ENCODE measurements at places on chromosomes 6 and 20.

DNA sequence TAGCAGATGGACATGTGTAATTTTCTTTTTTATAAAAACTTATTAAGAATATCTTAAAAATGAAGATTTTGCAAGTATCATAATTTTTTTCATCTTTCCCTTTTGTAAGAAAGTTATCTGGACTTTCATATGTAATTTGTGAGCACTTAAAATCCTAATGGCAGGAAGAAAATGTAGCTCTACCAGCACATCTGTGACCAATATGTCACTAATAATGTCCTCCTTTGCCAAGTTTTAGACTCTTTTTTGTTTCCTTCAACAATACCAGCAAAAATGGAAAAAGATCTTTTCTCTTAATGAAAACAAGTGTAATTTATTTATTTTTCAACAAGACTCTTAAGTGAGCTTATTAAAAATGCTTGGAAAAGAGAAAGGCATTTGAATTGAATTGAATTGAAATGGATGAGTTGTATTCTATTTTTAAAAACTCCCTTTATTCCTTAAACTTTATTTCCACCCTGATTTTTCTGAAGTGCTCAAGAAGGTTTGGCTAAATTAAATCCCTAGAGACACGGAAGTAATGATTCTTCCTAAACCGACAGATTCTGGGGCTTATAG, 110.7 kb downstream of the KIF6 start:
- no peak for DNase-seq

DNA sequence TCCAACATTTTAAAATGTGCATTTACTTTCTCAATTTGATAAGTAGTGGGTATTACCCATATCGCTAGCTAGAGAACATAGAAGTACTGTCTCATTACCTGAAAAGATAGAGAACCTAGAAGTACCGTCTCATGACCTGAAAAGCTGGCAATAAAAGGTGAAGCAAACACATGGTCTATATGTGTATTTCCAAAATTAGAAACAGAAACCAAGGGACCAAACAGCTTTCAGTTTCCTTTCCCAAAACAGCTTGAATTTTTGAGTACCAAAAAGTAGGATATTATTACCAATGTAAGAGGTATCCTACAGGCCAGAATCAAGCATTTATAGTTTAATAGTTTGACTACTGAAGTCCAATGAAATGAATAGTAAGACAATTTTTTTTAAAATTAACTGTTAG, 77.2 kb downstream of the KIF13A start:
- no peak for DNase-seq

DNA sequence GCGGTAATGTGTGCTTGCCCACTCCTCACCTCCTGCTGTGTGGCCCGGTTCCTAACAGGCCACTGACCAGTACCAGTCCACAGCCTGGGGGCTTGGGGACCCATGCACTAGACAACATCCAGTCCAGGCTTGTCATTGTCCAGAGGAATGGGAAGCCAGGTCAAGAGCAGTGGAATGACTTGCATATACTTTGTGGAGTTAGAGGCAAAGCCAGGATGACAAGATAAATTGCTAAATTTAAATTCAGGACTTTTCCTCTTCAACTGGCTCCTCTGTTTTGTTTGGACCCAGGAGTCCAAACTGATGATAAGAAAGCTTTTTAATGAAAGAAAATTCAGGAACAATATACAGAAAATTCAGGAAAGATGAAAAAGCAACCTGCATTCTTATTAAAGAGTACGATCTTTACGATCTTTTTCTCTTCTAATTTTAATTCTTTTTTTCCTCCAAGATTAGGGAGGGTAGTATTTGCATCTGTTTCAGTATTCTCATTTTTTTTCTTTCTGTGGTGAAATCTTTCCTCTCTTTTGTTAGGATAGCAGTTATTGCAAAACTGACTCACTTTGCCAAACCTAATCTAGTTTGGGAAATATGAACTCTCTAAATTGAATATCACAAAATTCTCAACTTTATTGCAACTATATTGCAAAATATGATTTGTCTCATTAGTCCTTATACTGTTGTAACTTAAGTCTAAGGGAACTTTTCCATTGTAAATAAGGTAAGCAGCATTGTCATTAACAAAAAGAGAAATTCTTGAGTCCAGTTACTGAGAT, 48.2 kb downstream of the DCBLD1 start:
- no peak for DNase-seq

DNA sequence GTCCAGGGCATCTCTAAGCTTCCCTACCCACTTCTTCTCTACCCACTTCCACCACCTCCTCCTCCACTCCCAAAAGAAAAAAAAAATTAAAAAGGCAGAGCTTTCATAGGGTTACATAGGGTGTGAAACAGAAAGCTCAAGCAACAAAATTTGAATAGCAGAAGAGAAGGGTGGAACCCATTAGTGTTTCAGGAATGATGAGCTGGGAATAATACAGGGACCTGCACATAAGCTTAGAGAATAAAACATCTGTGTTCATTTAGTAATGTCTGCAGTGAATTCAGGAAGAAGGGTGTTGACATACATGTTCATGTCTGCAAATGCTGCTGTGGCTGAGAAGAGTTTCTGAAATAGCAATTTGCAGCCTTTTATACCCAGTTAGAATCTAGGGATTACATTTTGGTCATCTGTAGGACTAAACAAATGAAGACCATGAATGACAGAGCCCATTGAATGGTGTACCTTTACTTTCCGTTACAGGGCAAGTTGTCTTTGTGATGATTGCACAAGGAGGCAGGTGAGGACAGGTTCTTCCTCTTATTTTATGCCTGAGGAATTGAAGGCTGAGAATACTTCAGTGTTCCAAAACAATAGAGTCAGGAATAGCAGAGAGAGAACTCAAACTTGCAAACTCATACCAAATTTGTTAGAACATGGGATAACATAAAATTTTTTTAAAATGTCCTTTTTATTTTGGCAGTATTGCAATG, 975.1 kb downstream of the TFAP2A start:
- no peak for DNase-seq

DNA sequence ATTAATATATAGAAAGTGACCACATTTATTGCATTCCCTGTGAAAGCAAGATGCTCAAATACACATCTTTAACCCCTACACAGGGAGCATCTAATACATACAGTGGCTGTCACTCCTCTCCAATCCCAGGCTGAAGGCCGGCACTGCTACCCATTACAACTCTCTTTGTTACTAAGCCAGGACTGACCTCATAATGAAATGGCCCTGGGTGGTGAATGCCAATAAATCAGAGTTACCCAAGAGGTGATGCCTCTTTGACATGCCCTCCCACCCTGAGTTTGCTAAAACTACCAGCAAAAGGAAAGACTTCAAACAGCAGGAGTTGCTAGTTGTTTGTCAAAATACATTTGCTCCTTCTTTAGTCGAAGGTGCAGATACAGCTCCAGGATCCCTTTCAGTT, 214.2 kb downstream of the FOXA2 start:
- DNase-seq, result no peak

- DNase-seq, result peak; percentile 41
Observed at GRCh38 chr6:146578054-146578453, 20.7 kb upstream of the ADGB start.

DNA sequence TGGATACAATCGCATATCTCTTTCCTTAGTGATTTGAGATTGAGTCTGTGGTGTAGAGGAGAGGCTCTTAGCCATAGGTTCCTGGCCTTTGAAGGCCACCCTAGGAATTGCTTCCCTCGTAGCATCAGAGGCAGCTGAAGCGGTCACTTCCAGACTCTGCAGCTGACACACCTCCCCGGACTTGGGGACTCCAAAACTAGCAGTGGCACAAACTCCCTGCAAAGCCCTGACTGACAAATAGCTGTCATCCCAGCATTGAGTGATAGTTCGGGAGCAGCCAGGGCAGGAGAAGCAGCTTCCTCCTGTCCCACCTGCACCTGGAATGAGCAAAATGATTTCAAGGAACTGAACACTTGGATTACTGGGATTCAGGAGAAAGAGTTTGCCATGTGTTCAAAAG, 100.5 kb upstream of the QKI start:
- DNase-seq, result no peak

- DNase-seq, result no peak
Observed at GRCh38 chr20:34949120-34949519, 6.5 kb downstream of the GSS start.

DNA sequence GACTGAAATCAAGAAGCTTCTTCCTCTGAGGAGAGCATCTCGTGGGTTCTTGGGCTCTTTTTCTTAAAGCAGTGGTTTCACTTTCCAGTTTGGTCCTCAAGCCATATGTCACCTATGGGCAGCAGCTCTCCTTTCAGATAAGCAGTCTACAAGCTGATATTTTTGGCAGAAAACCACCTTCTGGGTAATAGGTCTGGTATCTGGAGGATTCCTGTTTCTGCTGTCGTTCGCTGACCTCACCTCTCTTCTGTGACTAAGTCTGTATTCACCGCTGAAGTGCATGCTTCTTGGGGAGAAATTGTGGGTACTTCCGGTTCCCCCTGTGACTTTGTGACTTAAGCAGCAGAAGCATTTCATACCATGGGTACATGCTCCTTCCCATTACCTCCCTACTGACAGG, 193.6 kb downstream of the EDN1 start:
- peak; percentile 94 for DNase-seq

DNA sequence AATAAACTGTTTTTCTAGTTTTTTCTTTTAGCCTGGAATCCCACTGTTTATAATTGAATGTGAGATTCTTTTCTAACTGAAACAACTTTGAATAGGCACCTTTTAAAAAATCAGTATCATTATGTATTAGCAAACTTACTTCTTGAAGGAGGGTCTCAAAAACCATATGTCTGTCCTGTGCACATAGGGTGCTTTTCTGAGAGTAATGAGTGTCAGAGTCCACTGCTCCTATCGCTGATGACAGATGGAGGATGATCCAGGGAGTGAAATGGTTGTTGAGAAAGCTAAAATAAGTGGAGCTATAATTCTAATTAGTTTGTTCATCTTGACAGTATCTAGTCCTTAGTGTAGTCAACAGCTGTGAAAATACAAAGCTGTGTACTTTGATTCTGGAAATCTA, 35.8 kb downstream of the MEI4 start:
- DNase-seq, result no peak

GRCh38 chr6:69732045-69732444, 64.8 kb downstream of the LMBRD1 start:
- peak; percentile 5 for DNase-seq

- DNase-seq, result no peak
Observed at GRCh38 chr20:18778690-18779392, 34.7 kb upstream of the SCP2D1 start.

- DNase-seq, result peak; percentile 15
Observed at GRCh38 chr6:17103715-17104114, 1.9 kb downstream of the STMND1 start.

DNA sequence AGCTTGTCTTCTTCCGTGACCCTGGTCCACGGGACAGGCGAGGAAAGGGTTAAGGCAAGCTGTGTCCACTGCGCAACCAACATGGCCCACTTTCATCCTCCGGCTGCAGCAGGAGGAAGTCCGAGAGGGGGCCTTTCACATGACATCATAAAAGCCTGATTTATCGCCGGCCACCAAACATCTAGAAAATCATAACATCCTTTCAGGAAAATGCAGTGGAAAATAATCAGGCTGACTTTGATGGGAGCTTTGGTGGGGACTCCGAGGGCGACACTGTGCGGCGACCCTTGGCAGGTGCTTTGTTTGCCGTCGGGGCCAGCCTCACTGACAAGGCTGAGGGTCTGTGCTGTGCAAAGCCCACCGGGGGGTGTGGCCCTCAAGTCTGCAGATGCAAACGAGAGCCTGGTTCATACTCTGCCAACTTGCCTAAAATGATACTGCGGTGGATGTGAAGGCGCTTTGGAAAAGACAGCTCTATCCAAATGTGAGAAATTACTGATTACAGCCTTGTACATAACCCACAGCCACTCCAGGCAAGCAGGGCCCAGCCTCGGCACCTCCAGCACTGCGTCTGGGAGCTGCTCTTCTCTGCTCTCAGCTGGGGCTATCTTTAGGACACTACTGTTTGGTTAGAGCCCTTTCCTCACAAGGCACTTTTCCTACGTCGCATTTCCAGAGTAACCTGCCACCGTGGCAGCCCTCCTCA, 25.7 kb downstream of the FOXC1 start:
- DNase-seq, result no peak

DNA sequence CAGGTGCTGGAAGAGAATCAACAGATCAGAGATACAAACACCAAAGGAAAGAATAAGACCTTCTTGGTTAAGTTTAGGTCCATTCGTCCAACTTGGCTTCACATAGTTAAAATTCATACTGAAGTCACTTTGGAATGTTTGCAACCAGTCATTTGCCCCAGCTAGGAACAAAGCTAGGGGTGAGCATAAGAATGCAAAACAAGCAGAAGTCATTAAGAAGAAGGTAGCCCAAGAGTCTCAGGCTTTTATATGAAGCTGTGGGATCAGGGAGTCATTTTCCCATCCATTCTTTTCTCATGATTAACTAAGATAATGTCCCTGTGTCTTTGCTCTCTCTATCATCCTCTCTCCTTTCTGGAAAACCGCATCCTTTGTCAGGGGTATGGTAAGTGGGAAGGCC, 51.5 kb upstream of the TMEM170B start:
- no peak for DNase-seq

DNA sequence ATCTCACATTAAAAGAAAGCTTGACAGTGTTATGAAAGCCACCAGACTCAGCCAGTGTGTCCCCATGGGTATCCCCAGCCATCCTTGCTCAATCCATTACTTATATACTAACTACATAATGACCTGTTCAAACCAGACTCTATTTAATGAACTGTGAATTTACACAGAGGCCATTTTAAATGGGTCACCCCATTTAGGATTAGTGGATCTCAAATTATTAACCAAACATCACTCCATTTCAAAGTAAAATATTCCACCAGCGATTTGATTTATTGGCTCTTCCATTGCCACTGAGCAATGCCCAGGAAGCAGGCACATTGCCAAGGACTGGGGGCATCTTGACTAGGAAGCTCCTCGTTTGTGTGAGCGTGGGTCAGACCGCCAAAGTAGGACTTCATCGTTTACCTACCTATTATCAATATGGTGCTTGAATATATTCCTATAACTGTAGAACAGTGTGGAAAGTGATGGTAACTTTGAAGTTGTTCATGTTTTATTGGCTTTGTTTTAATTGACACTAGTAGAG, 15.5 kb upstream of the NPEPL1 start:
- DNase-seq, result no peak

- DNase-seq, result no peak
Observed at GRCh38 chr6:82823361-82823760, 242.3 kb downstream of the UBE3D start.

- no peak for DNase-seq
Observed at GRCh38 chr6:156182356-156182755, 594.8 kb upstream of the ARID1B start.

- peak; percentile 33 for DNase-seq
Observed at GRCh38 chr20:13554706-13555105, 84.0 kb downstream of the TASP1 start.

- DNase-seq, result no peak
Observed at GRCh38 chr6:35166520-35166919, 25.4 kb upstream of the TCP11 start.

- DNase-seq, result peak; percentile 3
Observed at GRCh38 chr6:161837854-161838253, 564.0 kb upstream of the AGPAT4 start.

- no peak for DNase-seq
Observed at GRCh38 chr6:26258212-26258977, 106.6 kb upstream of the BTN3A2 start.

GRCh38 chr20:62374331-62375152, 7.4 kb upstream of the LAMA5 start:
- no peak for DNase-seq

GRCh38 chr6:79034865-79035264, 43.2 kb downstream of the PHIP start:
- no peak for DNase-seq

Data from foreskin fibroblast (primary cell).